ENCODE measurements at places on chromosomes 12 and 14.

GRCh38 chr14:75274050-75274898, 4.4 kb upstream of the FOS start:
- no peak for DNase-seq

DNA sequence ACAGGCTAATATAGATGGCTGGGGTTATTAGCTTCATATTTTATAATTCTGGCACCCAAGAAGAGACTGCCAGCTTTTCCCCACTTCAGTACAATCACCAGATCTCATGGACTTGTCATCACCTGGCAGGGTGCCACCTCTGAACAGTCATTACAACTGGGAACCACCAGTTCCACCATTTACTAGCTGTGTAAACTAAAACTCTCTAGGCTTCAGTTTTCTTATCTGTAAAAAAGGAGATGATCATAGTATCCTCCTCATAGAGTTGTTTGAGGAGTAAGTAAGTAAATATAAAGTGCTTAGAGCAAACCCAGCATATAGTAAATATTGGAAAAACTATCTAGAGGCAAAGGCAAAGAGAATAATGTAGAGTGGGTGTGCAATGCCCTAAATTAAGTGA, 19.3 kb downstream of the CPNE8 start:
- DNase-seq = no peak

DNA sequence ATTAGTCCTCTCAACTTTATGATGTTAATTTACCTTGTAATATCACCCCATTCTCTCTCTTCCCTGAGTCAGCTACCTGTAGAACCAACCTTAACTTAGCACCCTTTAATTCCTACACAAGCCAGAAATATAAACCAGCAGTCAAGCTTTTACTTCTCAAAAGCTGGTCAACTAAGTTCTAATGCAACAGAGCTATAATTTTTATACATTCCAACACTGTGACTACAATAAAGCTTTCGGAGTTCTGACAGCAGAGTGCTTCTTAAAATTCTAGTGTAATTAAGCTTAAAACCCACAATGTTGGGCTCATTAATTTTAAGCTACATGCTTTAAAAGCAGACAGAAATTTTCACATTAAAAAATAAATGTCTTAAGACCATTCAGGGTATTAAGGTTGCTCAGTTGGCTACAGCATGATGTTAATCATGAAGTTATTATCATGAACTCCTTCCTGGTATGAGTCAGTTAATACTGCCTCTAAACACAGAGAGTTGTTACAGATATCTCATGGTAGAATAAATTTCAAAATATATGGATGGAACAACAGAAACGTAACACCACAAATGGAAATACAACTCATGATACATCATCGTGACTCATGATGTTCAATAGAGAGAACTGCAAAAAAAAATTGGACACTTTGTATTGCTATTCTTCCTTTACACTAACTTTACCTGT, 126.7 kb downstream of the EPS8 start:
- DNase-seq = no peak

DNA sequence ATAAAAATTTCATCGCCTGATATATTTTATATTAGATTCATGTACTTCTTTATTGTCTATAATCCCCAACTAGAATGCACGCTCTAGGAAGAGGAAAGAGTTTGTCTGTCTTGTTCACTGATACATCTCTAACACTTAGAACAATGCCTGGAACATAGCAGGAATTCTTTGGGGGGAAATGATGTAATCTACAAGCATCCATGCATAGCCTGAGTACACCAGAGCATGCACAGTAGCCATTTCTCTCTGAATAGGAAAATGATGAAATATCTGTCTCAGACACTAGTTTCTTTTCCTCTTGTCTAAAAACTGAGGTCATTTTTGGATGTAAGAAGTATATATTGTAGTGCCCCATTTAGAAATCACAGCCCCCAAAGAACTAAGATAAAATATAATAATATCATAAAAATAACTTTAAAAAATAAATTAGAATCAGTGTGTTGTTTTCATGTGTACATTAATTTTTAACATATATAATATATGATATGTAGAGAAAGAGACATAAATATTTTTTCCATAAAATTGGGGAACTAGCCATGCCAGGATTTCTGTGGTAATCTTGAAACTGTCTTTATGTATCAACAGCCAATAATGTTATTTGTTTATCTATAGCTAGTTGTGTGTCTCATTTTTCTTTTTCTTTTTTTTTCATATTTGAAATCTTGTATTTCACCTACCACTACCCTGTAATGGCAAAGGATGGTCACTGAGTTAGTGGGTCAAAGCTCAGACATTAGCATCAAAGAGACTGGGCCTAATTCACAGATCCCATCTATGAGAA, 155.6 kb upstream of the TMCC3 start:
- DNase-seq = no peak

GRCh38 chr12:55728939-55729818, at the start of gene CD63:
Gene CD63, minus strand, starts transcription at chr12:55729009. Its CDS starts 668 bp downstream, at chr12:55728341.
- peak; percentile 78 for DNase-seq

DNA sequence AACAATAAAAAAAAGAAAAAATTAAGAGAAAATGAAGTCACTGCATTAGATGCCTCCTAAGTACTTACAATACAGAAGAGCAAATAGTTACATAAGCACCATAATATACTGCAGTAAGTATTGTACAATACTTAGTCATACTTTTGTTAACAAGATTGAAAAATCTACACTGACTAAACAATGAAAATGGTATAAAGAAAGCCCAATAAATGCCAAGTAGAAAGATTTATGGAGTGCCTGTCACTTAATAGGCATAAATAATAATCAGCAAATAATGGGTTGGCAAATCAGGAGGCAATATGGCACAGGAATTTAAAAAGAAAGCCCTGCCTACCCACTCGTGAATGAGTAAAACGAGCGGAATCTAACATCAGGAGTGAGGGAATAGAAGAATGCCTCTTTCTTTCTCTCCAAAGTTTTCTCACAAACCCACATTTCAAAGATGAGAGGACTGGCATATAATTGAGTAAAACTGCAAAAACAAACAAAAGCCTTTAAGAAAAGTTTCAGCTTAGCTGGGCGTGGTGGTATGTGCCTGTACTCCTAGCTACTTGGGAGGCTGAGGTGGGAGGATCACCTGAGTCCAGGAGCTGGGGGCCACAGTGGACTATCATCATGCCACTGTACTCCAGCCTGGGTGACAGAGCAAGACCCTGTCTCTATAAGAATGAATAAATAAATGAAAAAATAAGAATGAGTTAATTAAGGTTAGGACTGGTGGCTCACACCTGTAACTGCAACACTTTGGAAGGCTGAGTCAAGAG, 36.1 kb downstream of the CRY1 start:
- DNase-seq = no peak

DNA sequence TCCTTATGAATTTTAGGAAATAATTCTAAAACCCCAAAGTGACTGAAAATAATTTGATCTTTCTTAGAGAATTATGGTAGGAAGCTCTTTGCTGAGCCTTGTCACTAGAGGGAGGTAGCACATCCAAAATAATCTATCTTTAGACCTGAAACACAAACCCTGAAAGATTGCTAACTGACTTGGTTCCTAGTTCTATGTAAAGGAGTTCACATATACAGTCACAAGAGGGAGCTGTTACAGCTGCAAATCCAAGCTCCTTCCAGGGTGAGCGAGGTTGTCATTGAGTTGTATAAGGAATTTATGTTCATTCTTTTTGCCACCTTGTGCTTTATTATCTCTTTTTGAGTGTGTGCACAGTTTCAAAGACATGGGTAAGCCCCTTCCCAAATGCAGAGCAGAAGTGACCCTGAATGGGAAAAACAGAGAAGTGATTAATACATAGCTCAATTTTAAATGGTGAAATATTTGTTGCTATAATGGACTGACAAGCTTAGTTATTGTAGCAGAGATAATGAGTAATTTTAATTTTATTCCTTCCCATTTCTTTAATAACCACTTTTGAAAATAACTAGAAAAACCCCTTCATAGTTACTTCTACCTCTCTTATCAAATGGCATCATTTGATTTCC, 387.9 kb downstream of the DAD1 start:
- no peak for DNase-seq

GRCh38 chr12:66829660-66830325, 150.9 kb upstream of the GRIP1 start:
- DNase-seq = no peak

DNA sequence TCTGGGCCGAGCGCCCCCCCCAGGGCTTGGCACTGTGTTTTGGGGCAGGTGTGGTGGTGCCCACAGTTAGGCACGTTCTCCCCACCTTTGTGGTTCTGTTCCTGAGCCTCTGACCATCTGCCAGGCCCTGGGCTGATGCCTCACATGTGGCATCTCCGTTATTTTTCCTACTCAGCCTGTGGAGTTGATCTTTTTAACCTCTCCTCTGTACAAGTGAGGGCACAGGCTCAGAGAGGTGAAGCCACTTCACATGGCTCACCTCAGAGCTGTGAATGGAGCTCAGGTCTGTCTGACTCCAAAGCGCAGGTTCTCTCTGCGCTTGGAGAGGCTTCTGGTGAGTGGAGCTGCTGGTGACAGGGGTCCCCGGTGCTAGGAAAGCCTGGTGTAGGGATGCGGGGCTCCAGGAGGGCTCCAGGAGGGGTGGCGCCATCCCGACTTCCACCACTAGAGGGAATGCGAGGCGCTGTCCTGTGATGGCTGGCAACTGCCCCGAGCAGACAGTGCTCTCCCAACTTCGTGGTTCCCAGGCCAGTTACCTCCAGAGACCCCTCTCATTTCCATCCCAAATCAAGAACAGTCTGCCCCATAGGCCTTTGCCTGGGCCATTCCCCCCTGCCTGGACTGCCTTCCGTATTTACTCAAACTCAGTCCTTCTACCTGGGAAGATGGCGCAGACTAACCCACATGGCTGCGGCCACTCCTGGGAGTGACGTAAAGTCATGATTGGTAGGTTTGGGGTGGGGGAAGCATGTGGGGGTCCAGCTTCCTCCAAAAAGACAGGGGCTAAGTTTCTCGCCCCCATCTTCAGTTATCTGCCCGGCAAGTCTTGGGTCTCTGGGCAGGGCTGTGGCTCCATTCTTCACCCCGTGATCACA, 9.9 kb downstream of the BCL7A start:
- no peak for DNase-seq

DNA sequence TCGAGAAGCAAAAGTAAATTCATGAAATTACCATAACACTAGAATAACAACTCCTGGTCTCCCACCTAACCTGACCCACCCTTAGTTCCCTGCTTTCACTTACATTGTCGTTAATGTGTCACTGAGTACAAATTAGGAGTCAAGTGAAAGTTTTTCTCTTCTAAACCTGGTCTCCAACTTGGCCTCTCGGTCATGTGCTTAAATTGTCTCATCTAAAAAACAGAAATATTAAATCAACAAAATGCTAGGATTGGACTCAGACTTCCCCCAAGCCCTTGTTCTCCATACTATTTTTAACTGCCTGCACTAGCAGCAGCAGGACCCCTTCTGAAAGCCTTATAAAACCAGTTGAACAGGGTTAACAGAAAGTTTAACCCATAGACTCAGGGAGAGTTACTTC, 1.8 kb upstream of the BTG1 start:
- DNase-seq = no peak

DNA sequence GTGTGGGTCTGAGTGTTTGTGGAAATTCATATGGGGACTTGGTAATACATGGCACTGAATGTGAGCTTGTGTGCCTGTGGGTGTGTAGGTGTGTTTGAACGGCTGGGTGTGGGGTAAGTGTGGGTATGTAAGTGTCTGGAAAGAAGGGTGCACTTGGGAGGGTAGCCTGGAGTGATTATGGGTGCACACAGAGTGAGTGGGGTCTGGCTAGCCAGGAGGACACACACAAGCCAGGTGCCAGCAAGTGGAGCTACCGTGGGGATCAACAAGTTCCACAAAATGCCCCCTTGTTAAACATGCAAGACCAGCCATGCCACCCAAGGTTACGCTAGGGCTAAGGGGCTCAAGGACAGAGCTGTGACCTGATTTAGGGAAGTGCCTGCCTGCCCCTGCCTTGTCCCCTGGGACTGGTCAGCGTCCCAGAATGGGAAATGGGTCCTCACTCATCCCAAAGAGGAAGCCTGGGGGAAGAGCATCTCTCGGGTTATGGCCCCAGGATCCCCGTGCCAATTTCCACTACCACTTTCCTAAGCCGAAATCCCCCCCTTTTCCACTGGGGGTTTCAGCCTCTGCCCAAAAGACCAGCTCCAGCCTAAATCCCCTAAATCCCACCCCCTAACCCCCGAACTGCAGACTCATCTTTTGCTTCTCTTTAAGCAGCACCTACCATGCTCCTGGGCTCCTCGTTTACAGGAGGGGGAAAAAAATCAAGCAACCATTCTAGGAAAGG, 118.6 kb downstream of the DICER1 start:
- DNase-seq = no peak

DNA sequence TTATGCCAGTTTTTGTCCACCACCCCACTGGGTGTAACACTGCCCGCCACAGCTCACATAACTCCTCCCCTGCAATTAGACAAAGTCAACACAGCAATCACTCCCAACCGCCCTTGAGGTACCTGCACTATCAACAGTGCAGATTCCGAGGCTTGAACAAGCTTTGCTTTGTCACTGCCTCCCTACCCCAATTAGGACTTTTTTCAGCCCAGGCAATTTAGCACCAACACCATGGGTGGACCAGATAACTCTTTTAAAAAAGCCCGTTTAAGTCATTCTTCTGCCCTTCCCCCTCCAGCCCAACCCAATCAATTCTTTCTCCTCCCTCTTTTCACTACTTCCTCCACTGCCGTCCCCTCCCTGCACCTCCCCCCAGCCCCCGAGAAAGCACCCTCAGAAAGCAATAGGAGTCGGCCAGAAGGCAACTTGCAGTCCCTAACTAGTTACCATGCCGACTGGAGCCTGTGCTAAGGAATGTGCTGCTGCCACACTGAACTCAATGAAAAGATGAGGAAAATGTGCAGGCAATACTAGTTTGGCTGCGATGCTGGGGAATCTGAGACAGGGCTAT, 45.7 kb upstream of the OTX2 start:
- no peak for DNase-seq

- DNase-seq = no peak
Observed at GRCh38 chr14:80464531-80465149, 253.3 kb upstream of the DIO2 start.

DNA sequence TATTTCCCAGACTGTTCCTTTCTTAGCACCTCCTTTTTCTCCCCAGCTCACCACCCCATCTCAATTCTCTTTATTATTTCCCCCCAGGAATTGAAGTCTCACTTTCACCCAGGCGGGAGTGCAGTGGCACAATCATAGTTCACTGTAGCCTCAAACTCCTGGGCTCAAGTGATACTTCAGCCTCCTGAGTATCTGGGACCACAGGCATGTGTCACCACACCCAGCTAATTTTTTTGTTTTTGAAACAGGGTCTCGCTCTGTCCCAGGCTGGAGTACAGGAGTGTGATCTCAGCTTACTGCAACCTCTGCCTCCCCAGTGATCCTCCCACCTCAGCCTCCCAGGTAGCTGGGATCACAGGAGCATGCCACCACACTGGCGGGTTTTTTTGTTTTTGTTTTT, 11.0 kb downstream of the RACGAP1 start:
- DNase-seq = no peak
